Hematopoietic multipotent progenitor cell treated with erythropoietin and hydrocortisone succinate and interleukin-3 and kit ligand, for 4 days (in vitro differentiated cells): ENCODE measurements at places on chromosomes 1 and 21.

- no peak for DNase-seq
These were observed 2.4 kb downstream of the BLACAT1 start for GRCh38 chr1:205453466-205453865.

- no peak for DNase-seq
These were observed 35.8 kb downstream of the LHX8 start for GRCh38 chr1:75170011-75170410.

GRCh38 chr1:166017395-166017794, 149.4 kb downstream of the FAM78B start:
- no peak for DNase-seq

DNA sequence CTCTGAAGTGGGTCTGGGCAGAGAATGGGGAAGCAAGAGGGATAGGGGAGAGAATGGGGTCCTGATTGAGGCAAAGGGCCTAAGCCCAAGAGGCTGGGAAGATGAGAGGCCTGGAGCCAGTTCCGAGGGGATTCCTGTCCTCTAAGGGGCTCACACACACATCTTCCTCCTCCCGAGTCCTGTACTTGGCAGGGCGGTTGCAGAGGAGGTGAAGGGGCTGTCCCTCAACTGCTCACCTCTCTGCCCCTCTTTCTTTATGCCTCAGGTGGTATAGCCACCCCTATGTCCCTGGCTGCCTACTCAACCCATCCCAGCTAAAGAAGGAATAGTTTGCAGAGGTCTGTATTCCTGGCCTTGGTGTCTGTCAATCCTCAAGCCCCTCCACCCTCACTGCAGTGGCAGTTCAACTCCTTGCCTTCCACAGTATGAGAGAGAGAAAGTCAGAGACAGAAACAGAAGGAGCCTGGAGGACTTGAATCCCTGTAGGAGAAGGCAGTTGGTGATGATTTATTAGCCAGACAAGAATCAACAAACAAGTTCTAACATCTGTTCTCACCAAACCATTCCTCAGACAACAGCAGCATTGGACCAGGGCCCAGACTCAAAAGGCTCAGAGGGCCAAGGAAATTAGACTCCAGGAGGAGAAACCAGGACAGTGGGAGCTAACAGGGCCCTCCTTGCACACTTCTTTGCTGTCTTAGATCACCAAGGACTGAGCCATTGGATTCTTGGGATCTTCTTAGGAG, 10.7 kb downstream of the SH2D2A start:
- DNase-seq: no peak

DNA sequence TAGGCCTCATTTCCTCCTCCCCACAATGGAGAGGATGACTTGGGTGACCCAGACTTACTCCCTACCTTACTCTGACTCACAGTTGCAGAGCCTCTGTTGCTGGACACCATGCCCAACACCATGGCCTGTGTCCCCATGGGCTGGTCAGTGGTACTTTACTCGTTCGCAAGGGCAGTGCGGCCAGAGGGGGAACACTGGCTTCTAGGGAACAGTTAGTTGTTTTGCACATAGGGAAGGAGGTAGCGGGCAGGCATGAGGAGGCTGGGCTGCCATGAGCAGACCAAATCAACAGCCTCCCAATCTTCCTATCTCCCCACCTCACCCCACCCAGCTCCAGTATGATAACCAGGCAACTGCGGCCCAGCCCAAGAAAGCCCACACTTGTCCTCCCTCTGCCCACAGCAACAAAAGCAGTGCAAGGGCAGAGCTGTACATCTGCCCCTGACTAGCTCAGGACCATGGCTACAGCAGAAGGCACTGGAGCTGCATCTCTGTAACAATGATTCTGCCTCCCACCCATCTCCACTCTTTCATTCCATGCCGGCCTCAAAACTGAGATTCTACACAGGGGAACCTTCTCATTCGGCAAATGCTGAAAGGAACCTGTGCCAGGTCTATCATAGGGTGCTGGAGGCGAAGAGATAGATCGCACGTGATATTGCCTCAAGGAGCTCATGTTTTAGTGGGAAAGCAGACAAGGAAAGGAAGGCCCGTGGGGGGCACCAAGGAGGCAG, 18.6 kb downstream of the TAL1 start:
- DNase-seq: peak; percentile 95

DNA sequence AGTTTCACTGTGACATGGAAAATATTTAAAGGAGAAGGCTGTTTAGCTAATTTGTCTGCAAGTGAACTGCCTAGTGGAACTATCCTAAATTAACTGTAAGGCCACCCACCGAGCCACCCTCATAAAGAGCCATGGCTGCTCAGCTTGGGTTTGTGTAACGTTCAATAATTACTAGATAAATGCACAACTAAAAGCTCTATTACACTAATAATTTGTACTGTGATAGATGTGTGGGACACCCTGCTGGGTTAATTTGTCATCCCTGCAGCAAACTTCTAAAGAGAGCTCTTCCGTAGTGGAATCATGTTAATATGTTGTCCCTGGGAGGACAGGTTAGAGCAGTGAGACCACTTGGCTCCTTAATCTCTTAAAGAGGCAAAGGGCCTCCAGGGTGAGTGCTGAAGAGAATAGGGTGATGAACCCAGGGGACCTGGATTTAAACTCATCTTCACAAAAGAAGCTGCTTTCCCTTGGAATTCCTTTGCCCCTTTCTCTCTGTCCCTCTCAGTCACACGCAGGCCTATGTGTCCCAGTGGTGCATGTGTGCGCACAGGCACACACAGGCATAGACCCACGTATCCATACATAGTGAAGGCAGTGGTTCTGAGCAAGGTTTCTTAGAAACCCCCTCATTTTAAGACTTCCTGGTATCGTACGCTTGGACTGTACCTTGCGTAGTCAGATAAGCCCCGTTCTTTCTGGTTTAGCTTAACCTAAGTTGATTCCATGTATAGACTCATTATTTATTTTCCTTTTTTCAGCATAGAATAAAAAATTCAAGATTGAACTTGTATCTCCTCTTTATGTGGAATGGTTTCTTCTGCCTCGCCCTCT, 310.3 kb downstream of the NFIA start:
- DNase-seq: peak; percentile 20

- DNase-seq: no peak
These were observed 5.8 kb upstream of the CFAP126 start for GRCh38 chr1:161373442-161373841.

GRCh38 chr1:119637710-119638109, 10.4 kb downstream of the ZNF697 start:
- DNase-seq: no peak

DNA sequence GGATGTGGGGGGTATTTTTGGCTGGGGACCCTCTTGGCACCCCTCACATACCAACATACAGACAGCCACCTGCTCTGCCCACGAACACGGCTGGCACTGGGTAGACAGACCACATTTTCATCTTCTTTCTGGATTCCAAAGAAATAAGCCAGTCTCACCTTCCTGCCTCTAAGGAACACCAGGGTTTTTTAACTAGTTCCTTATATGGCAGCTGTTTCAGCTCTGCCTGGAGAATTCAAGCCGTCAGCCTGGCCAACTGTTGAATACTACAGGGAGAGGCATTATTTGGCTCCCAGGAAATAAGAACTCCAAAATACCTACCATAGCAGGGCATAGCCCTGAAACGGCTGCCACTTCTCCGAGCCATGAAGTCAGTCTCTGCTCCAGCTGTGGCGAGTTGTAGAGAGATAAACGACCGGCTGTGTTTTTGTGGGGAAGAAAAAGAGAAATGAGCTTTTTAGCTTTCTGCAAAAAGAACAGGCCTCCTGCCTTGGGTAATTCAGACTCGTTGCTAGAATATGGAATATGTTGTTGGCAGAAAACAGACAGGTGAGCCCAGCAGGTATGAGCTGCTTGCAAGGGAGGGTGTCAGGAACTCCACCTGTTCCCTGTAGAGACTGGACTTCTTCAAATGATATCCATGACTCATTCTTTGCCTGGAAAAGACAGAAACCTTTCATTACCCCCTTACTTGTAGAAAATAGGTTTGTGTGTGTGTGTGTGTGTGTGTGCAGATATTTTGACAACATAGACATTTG, 51.8 kb downstream of the MT1HL1 start:
- no peak for DNase-seq

- DNase-seq: no peak
These were observed 40.8 kb upstream of the HEATR1 start for GRCh38 chr1:236645016-236645680.

DNA sequence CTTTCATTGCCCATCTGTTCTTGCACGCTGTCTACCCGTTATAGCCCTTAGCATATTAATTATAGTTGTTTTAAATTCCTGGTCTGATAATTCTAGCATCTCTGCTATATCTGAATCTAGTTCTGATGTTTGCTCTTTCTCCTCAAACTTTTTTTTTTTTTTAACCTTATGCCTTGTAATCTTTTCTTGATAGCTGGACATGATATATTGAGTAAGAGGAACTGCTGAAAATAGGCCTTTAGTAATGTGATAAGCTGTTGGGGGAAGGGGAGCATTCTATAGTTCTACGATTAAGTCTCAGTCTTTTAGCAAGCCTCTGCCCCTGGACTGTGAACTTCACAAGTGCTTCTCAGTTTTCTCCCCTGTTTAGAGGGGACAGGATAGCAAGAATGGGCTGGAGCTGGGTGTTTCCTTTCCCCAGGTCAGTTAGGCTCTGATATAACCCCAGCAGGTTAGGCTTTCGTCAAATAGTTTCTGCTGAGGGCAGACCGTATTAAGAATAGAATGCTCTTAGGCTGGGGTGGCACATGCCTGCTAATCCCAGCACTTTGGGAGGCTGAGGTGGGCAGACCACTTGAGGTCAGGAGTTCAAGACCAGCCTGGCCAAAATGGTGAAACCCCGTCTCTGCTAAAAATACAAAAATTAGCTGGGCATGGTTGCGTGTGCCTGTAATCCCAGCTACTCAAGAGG, 62.2 kb downstream of the ZFYVE9 start:
- peak; percentile 79 for DNase-seq
